ENCODE measurements at places on chromosomes 5 and 9. TPM values are rescaled to one million over a fixed set of nuclear protein-coding genes. Genes with fewer than 3 reads are reported as not detected.

The PAEP gene
- not detected for total RNA-seq

The AK8 gene
- total RNA-seq: 0.09 TPM

The SLC27A6 gene
- total RNA-seq: not detected

The CATSPER3 gene
- total RNA-seq: not detected

The BTNL8 gene
- 0.19 TPM for total RNA-seq

The RPL37 gene
- total RNA-seq: 634 TPM

The PCDHB15 gene
- total RNA-seq: 0.65 TPM

The HDAC3 gene
- 43.7 TPM for total RNA-seq

The LCN12 gene
- not detected for total RNA-seq

The FIBCD1 gene
- 0.05 TPM for total RNA-seq

The DOCK8 gene
- 6.8 TPM for total RNA-seq

The KIF3A gene
- 9.4 TPM for total RNA-seq

The FAM81B gene
- not detected for total RNA-seq

The SLC6A3 gene
- total RNA-seq: not detected

The ASPN gene
- not detected for total RNA-seq

The BARX1 gene
- total RNA-seq: not detected

The SPATA31E1 gene
- total RNA-seq: not detected

The NPR3 gene
- total RNA-seq: 0.65 TPM

The PITX1 gene
- not detected for total RNA-seq

The LHX6 gene
- 27.4 TPM for total RNA-seq

The CARD9 gene
- 0.34 TPM for total RNA-seq

The GPRIN1 gene
- 8.7 TPM for total RNA-seq

The KLHL3 gene
- total RNA-seq: 32.6 TPM

The SLC1A1 gene
- 8.4 TPM for total RNA-seq

The MAPK9 gene
- 28.5 TPM for total RNA-seq

The TTC23L gene
- total RNA-seq: not detected
